Spinal cord (tissue), 10 donors: ENCODE measurements at places on chromosomes 3 and 15. TPM values are rescaled to one million over a fixed set of nuclear protein-coding genes. Genes with fewer than 3 reads are reported as not detected.

DNA sequence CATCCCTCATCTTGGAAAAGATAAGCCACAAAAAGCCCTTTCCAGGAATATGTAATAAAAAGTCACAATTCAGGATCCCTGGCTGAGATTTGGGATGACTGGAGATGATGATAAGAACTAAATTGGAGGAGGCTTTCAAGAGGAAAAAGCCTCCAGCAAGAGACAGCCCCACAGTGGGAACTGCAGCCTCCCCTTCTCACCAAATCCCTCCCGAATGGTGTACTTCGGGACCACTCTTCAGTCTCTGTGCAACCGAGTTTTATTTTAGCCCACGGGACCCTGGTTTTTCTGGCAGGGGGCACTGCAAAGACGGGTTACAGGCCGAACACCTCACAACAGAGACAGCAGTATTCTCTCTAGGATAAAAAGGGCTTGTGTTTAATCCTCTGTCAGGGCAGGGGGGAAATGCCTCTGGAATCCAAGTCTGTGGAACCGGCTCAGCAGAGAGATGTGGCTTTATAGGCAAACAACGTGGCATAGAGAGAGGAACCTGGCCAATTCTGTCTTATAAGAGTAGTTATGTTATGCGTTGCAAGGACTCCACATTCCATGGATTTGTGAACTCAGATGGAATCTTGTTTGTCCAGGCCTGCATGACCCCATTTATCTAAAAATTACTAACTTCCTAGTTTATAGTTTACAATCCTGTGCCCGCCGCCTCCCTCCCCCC lies 1.2 kb upstream of the LMCD1 start:
- DNase-seq: peak; percentile 75

GRCh38 chr3:143352850-143353550 lies 233.4 kb downstream of the CHST2 start:
- no peak for DNase-seq

GJD2 gene
- 11.8 TPM for polyA plus RNA-seq

GDPGP1 gene
- 7.8 TPM for polyA plus RNA-seq

- no peak for DNase-seq
These were observed 232.1 kb downstream of the CTNNB1 start for GRCh38 chr3:41431386-41431785.

GRCh38 chr15:57516327-57517029 lies 75.2 kb upstream of the MYZAP start:
- DNase-seq: no peak

DNA sequence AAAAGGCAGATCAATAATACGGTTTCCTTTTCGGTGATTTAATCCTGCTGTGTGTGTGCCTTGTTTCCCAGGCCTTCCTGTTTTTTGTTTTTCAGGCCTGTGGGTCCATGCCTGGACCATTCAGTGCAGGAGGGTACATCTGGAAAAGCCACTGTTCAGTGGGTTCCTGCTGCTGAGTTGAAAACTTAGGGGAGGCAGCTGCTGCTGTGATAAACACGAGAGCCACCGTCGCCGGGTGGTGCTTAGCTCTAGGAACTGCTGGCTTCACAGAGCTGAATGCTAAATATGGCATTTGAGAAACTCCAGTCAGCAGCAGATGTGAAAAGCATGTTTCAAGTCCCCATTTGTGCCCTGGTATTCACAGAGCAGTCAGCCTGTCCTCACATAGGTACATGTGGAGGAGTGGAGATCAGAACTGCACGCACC lies 44.0 kb downstream of the SYNM start:
- no peak for DNase-seq

DNA sequence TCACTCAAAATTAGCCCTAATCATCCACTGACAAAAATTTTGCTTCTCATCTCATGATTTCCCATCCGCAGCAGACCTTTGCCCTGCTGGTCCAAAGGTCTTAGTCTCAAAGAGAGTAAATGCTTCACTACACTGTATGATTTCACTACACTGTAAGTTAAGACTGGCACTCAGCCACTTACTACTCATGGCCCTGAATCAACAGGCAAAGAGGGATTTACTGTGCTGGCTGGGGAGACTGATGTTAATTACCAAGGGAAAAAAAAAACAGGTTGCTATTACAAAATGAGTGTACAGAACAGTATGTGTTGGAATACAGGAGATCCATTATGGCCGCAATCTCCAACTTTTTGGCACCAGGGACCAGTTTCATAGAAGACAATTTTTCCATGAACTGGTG lies 214.8 kb downstream of the ZMAT3 start:
- DNase-seq: no peak

- no peak for DNase-seq
These were observed 180.6 kb downstream of the LSAMP start for GRCh38 chr3:116264546-116265319.

ZCWPW2 gene
- polyA plus RNA-seq: 1.5 TPM

DNA sequence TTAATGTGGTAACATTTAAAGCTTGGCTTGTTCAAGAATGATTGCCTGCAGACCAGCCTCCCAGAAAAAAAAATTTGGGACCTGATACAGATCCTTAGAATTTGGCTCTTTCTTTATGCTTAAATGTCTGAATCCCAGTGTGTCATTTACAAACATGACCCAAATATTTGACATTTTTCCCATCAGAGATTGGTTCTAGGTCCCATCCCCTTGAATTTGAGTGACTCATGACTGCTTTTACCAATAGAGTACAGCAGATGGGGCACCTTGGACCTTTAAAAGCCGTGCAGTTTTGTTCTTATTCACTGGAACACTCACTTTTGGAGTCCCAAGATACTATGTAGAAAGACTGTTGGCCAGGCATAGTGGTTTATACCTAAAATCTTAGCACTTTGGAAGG lies 231.6 kb downstream of the ZIC1 start:
- DNase-seq: no peak

ATOSA gene
- 46.3 TPM for polyA plus RNA-seq

DNA sequence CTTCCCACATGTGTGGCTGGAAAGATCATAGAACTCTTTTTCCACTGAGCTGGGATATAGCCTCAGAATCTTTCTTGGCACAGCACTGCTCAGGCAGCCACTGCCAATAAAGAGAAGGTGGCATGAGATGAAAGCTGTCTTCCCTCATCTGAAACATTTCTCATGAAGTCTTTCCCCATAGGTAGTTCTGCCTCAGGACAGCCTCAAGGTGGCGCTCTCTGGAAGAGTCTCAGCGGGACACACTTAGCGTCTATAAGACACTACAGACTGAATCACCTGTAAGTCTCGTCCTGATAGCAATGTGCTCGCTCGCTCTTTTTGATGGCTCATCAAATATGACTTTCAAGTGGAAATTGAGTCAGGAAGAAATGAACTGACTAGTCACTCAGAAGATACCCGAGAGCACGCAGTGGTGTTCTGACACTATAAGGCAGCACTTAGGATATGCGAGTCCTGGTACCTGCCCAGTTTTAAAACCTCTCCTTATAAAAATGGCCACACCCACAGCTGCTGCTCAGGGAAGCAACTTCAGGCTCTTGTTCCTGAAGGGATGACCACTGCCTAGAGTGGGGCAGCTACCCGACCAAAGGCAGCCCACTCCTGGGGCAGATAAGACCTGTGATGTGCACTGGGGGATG lies 269.5 kb downstream of the SUCLG2 start:
- DNase-seq: peak; percentile 57

DNA sequence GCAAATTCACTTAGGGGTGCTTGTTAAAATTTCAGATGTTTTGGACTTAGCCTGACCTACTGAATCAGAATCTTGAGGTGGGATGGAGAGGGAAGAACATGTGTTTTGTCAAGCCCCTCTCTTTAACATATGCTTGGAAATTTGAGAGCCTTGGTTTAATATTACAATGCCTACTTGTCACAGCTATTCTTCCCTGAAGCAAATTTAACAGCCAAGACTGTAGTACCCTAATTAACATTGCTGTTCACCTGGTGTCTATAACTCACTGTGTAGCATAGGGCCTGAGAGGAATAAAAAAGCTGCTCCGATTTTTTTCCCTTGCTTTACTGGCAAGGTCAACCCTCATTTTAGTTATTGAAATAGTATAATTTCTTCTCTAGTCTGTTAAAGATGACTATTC lies 880.1 kb downstream of the CADM2 start:
- DNase-seq: no peak

NDUFB4 gene
- 186 TPM for polyA plus RNA-seq

- no peak for DNase-seq
These were observed 72.9 kb downstream of the CD200 start for GRCh38 chr3:112405845-112406244.
